ENCODE measurements at places on chromosomes 11 and 22. TPM values are rescaled to one million over a fixed set of nuclear protein-coding genes. Genes with fewer than 3 reads are reported as not detected.

C11orf97 gene
- not detected for total RNA-seq

DNA sequence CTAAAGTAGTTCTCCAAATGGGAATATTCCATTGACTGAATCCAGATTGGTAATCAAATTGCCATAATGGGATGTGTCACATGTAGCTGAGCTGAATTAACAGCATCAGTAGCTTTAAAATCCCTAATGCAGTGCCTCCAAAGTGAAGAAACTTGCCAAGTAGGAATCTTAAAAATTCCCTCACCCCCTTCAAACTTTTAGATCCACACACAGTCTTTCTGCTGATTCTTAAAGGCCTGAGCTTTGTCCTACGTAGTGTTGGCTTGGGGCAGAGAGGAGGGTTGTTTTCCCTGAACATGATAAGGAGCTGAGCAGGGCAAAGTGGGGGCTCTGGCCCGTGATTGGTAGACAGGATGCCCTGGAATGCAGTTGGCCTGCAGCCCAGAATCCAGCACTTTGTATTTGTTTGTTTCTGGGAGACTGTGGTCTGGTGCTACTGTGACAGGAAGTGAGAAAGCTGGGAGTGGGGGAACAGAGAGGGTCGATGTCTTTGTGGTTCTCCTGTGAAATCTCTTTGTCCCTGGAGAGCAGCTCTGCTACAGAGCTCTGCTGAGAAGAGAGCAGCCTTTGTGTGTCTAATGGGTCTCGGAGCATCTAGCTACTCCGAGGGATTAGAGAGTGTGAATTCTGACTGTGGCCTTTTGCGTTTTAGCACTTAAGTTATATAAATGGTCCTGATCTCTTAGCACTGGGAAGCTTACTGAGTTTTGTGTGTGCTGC is 16.9 kb downstream of the CTNND1 start:
- H3K27me3 ChIP-seq, result no peaks in the 10 kb centered on the region
- H3K4me1 ChIP-seq, result peaks cover 100% of the 10 kb centered on the region
- peak overlapping the region; percentile 89 for H3K27ac ChIP-seq
- peak; percentile 95 for DNase-seq
- H3K4me3 ChIP-seq, result peak overlapping the region; percentile 5

GRCh38 chr11:128066399-128066798 is 521.0 kb downstream of the ETS1 start:
- no peaks in the 10 kb centered on the region for H3K4me1 ChIP-seq
- no peak overlapping the region for H3K4me3 ChIP-seq
- H3K27ac ChIP-seq, result no peak overlapping the region
- no peak for DNase-seq
- no peaks in the 10 kb centered on the region for H3K27me3 ChIP-seq
- no peaks in the 10 kb centered on the region for H3K36me3 ChIP-seq

DNA sequence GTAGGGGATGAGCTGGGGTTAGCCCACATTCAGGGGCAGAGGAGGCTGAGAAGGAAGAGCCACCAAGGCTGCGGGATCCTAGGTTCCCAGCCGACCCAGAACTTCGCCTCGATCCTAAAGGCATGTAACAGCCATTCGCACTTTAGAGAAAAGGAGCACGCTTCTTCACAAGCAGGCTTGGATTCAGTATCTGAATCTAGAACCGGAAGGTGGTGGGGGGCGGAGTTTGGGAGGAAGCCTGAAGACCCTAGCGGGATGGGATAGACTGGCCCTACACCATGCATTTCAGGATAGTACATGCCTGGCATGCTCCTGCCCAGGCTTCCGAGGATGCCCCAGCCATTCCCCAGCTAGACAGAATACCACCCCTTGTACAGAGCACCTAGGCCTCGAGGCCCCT is 4.4 kb downstream of the SCARF2 start:
- peaks cover 21% of the 10 kb centered on the region for H3K36me3 ChIP-seq
- peaks cover 78% of the 10 kb centered on the region for H3K4me1 ChIP-seq
- H3K27ac ChIP-seq, result no peak overlapping the region

DNA sequence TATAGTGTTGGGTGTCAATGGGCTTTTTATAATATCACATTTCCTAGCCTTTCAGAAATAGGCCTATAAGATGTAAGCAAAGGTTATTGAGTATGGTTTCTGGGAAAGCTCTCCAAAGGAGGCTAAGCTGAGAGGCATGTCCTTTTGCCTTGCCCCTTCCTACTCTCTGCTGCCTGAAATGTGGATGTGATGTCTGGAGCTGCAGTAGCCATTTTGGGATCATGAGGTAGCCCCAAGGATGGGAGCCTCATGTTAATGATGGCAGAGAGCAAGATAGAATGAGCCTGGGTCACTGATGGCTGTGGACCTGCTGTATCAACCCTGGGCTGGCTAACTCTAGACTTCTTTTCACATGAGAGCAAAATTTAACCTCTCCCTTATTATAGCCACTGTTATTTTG is 29.0 kb downstream of the RPS6KA4 start:
- H3K27me3 ChIP-seq, result peaks cover 7% of the 10 kb centered on the region
- no peak overlapping the region for H3K27ac ChIP-seq
- H3K36me3 ChIP-seq, result no peaks in the 10 kb centered on the region
- DNase-seq, result no peak

RAG2 gene
- not detected for total RNA-seq

DNA sequence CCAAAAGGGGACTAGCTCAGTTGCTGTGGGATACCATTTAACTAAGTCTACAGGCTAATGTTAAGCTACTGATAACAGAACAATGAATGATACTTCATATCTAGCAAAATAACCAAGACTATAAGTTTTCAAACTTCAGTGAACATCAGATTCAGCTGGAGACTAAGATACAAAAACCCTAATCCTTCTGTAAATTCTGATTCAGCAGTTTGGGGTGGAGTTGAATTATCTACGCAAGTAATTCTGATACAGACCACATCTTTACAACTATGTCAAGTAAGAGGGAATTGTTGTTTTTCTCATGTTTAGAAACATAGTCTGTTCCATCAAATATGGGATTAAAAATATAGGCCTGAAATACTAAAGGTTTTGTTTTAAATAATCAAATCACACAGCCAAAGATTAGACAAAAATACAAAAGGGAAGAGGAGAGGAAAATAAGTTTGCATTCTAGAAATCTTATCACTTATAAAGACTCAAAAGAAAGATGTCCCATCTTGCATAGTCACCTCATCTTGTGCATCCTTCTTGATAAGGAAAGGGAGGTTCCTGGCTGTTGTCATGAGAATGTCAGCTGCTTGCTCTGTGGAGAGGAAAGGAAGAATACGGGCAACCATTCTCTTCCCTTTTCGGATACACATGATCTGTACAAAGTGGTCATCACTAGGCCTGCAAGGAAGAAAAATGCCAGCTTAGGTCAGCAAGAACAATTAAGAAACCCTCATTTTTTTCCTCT is 21.4 kb downstream of the PATL1 start:
- peaks cover 95% of the 10 kb centered on the region for H3K36me3 ChIP-seq
- H3K27me3 ChIP-seq, result no peaks in the 10 kb centered on the region
- H3K4me3 ChIP-seq, result no peak overlapping the region
- H3K27ac ChIP-seq, result no peak overlapping the region

SERPING1 gene
- 153 TPM for total RNA-seq

RTN4R gene
- 1.7 TPM for total RNA-seq

DNA sequence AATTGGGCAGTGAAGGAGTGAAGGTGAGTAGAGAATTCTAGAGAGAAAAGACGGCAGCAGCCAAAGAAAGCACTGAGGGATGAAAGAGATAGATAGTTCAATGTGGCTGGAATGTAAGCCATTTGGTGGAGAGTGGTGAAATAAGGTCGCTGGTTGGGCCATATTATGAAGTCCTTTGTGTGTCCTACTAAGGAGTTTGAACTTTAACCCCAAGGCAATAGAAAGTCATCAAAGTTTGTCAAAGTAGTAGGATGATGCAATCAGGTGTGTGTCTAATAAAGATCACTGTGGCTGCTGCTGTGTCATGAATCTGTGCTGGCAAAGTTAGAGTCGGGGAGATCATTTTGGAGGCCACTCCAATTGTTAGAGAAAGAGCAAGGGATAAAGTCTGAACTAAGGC is 18.7 kb downstream of the RNF121 start:
- peaks cover 52% of the 10 kb centered on the region for H3K4me1 ChIP-seq
- H3K36me3 ChIP-seq, result no peaks in the 10 kb centered on the region
- H3K4me3 ChIP-seq, result no peak overlapping the region
- no peaks in the 10 kb centered on the region for H3K27me3 ChIP-seq
- no peak for DNase-seq

BTG4 gene
- total RNA-seq, result not detected

TBX10 gene
- total RNA-seq, result not detected

PISD gene
- total RNA-seq, result 73.3 TPM

CCDC73 gene
- not detected for total RNA-seq

DLAT gene
- 13.9 TPM for total RNA-seq

MS4A15 gene
- total RNA-seq, result not detected

GPHA2 gene
- total RNA-seq, result not detected

GRCh38 chr11:13445588-13445987 is 17.4 kb downstream of the BTBD10 start:
- peaks cover 17% of the 10 kb centered on the region for H3K4me1 ChIP-seq
- H3K4me3 ChIP-seq, result no peak overlapping the region
- no peaks in the 10 kb centered on the region for H3K36me3 ChIP-seq
- H3K27me3 ChIP-seq, result no peaks in the 10 kb centered on the region

DNA sequence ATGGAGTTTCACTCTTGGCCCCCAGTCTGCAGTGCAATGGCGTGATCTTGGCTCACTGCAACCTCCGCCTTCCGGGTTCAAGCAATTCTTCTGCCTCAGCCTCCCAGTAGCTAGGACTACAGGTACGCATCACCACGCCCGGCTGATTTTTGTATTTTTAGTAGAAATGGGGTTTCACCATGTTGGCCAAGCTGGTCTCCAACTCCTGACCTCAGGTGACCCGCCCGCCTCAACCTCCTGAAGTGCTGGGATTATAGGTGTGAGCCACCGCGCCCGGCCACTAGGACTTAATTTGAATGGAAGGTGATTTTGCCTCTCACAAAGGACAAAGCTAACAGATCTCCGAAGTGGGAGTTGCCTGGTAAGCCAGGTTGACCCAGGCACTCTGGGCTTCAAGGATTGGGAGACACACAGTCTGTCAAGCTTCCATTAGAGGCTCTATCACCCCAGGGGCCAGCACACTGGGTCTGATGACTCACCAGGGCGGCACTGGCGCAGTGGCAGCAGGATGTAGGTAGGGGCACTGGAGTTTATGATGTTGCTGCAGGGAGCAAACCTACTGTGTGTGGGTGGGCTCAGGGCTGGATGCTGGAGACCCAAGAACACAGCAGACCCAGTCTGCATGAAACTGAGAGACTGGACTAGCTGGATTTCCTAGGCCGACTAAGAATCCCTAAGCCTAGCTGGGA is 17.8 kb upstream of the KCTD14 start:
- no peak overlapping the region for H3K4me3 ChIP-seq
- no peak for DNase-seq
- peak overlapping the region; percentile 85 for H3K27ac ChIP-seq
- H3K27me3 ChIP-seq, result no peaks in the 10 kb centered on the region

MS4A4E gene
- 1.3 TPM for total RNA-seq

DNA sequence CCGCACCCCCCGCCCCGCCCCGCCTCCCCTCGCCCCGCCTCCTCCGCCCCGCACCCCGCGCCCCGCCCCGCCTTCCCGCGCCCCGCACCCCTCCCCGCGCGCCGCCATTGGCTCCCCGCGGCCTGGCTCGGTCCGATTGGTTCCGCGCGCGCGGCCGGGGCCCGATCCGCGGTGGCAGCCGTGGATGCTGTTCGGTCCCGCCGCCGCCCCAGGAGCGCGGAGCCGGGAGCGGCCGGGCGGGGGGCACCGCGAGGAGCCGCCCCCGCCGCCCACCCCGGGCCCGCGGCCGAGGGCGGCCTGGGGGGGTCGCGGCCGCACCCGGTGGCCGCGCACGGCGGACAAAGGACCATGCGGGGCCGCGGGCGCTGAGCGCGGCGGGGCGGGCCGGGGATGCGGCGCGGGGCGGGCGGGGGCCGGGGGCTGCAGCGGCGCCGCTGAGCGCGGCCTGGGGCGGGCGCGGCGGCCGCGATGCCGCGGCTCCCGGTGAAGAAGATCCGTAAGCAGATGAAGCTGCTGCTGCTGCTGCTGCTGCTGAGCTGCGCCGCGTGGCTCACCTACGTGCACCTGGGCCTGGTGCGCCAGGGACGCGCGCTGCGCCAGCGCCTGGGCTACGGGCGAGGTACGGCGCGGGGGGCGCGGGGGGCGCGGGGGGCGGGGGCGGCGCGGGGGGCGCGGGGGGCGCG is at the start of gene B4GALNT4:
B4GALNT4 (plus strand) TSS at position 164 of the 683 bp plus-strand sequence; CDS start at position 469, 305 bp downstream.
- peaks cover 8% of the 10 kb centered on the region for H3K27me3 ChIP-seq
- peaks cover 10% of the 10 kb centered on the region for H3K4me1 ChIP-seq
- H3K27ac ChIP-seq, result no peak within 1 kb of the TSS
- H3K4me3 ChIP-seq, result peak within 1 kb of the TSS; percentile 39
- DNase-seq, result peak; percentile 81

SLC7A4 gene
- total RNA-seq, result not detected

EP300 gene
- 116 TPM for total RNA-seq

DNA sequence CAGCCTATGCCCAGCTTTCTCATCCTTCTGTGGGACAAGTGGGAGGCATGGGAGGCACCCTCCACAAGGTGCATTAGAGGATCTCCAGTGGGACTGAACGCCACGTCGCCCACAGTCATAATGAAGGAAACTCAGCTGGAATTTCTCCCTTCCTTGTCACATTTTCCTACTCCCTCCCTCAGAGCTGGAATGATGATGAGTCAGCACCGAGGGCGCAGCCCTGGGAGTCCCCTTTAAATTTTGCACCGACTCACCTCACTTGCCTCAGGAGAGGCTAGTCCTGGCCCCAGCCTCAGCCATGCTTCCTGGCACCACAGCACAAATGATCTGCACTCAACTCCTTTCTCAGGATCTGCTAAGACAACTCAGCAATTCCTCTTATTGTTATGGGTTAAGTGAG is 34.3 kb downstream of the DBX1 start:
- no peaks in the 10 kb centered on the region for H3K36me3 ChIP-seq
- H3K4me3 ChIP-seq, result no peak overlapping the region
- H3K4me1 ChIP-seq, result no peaks in the 10 kb centered on the region

GRCh38 chr22:44441401-44442185 is 56.4 kb downstream of the RTL6 start:
- no peaks in the 10 kb centered on the region for H3K4me1 ChIP-seq
- no peak for DNase-seq
- H3K4me3 ChIP-seq, result no peak overlapping the region

DNA sequence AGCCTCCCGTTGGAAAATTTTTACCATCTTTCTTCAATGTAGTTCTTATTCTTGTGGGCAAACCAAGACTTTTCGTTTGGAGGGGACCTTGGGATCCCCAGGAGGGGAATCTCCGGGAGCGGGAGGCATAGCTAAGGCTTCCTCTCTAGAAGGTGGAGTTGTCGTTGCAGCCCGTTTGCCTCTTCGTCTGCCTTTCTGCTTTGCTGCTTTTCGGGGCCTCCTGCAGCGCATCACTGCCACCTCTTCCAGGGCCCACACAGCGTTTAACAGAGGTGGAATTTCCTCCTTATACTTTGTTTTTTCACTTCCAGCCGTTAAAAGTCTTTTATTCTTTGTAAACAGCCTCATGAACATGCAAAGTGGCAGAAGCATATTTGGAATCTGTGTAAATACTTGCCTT is 3.5 kb upstream of the IFITM3 start:
- no peaks in the 10 kb centered on the region for H3K27me3 ChIP-seq
- no peak for DNase-seq
- peak overlapping the region; percentile 91 for H3K27ac ChIP-seq
- no peaks in the 10 kb centered on the region for H3K36me3 ChIP-seq

UBXN1 gene
- total RNA-seq, result 78.6 TPM

- H3K4me1 ChIP-seq, result peaks cover 61% of the 10 kb centered on the region
- no peaks in the 10 kb centered on the region for H3K27me3 ChIP-seq
- peak overlapping the region; percentile 89 for H3K27ac ChIP-seq
- DNase-seq, result no peak
- H3K4me3 ChIP-seq, result peak overlapping the region; percentile 91
- H3K36me3 ChIP-seq, result peaks cover 72% of the 10 kb centered on the region
Measured at GRCh38 chr22:20117633-20118299, 740 bp upstream of the TRMT2A start.

GRCh38 chr22:44689173-44689572 is 12.8 kb upstream of the PRR5 start:
- no peak overlapping the region for H3K27ac ChIP-seq
- no peak overlapping the region for H3K4me3 ChIP-seq
- H3K27me3 ChIP-seq, result no peaks in the 10 kb centered on the region
- H3K36me3 ChIP-seq, result no peaks in the 10 kb centered on the region
- H3K4me1 ChIP-seq, result peaks cover 31% of the 10 kb centered on the region

All from stomach (tissue), 19 donors.